Activated T-cell treated with anti-CD3 and anti-CD28 coated beads, Interleukin-2, amount 50 U/mL, for 4 hours (primary cell): ENCODE measurements at places on chromosomes 7 and 10. TPM values are rescaled to one million over a fixed set of nuclear protein-coding genes. Genes with fewer than 3 reads are reported as not detected.

KAT6B gene
- 14.6 TPM for total RNA-seq

CALML3 gene
- not detected for total RNA-seq

CCL24 gene
- total RNA-seq = not detected

CLRN3 gene
- not detected for total RNA-seq

GJD4 gene
- total RNA-seq = not detected

BCL7B gene
- 74.9 TPM for total RNA-seq

TMEM254 gene
- total RNA-seq = 9.7 TPM

SLC26A4 gene
- 0.71 TPM for total RNA-seq

TBL2 gene
- 42.1 TPM for total RNA-seq

FZD1 gene
- 0.22 TPM for total RNA-seq

- DNase-seq = no peak
Measured at GRCh38 chr7:28812616-28813015, 145.5 kb downstream of the TRIL start.

- no peak for DNase-seq
Measured at GRCh38 chr10:56646329-56647111, 285.5 kb upstream of the ZWINT start.

GRCh38 chr7:22832401-22832800 lies 9.8 kb upstream of the TOMM7 start:
- DNase-seq = no peak

DNA sequence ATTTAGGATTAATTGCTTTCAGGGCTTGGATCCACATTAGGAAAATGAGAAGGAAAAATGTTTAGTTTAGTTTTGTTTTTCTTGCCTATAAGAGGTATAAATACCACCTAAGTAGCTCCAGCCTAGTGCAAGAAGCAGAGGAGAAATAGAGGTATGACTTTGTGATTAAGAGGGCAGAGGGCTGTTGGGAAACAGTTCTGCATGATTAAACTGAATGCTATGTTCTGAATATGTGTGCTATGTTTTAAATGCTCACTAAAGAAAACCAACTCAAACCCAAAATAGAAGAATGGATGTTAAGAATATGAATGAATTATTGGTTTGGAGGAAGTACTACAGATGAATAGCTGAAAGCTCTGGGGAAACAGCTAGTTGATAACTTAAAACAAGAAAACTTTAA lies 7.6 kb downstream of the CALCR start:
- no peak for DNase-seq

GRCh38 chr7:26616235-26616634 lies 248.2 kb downstream of the SKAP2 start:
- DNase-seq = no peak

DNA sequence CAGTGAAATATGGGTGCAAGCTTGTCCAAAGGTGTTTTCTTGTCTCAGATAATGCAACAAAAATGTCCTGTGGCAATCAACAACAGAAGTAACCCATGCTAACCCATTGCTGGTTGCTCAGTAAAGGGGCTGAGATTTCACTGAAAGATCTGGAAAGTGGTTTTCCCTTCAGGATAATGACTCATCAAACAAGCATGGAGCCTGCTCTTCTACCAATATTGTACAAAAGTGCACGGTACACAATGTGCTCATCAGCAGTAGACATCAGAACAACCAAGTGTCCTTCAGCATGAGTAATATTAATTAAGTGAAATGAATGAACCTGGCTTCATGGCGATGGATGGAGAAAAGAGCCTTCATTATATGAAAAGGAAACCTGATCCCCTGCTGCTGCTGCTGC lies 287.1 kb upstream of the NEBL start:
- no peak for DNase-seq

DNA sequence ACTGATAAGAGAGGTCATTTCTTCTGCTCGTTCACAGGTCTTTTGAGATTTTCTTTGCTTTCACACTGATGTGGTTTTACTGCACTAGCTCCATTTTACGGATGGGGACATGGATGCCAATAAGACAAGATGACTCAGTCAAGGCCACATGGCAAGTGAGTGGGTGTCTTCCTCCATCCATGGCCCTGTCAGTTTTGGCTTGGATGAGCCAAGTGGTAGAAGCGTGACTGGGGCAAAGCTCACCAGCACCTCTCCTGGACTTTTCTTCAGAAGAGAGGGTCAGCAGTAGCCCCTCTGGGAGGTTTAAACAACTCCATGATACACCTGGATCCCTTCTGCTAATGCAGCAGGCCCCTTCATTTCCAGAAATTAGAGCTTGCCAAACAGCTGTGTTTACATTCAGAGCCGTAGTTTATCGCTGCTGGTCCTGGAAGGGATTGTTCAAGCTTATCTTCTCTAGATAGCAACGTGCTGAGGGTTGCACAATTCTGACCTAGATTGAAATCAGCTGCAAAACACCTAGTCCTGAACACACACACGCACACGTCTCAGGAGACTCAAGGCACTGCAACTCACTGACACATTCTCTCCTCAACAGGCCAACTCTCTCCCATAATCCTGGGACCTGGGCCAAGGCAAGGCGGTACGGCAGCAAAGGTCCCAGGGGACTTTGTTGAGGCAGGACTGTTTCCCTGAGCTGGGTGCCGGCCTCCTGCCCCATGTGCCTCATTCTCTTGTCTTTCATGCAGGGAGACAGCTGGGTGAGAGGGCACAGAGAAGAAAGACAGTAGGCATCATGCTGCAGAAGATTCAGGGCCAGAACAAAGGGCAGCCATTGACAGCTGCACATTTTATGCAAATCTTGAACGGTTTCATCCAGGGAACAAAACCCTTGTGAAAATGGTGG lies 14.2 kb upstream of the PDCD4 start:
- no peak for DNase-seq

DNA sequence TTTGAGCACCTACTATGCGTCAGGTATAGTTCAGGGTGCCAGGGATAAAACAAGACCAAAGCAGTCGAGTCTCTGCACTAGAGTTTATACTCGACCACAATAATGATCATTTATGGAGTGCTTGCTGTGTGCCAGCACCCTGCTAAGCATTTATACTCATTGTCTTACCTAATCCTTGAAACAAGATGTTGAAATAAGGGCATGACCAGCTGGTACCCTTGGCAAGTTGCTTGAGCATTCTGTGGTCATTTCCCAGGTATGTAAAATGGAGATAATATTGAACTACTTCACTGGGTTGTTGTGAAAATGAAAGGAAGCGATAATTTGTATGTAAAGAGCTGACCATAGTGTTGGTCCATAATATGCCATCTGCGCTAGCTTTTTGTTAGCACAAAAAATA lies 185.4 kb downstream of the CYP26A1 start:
- DNase-seq = no peak

GRCh38 chr7:115635876-115636275 lies 394.7 kb downstream of the TFEC start:
- DNase-seq = no peak

GRCh38 chr7:140903741-140904480 lies 20.8 kb downstream of the BRAF start:
- no peak for DNase-seq

GRCh38 chr10:60453036-60453435 lies 63.4 kb upstream of the ANK3 start:
- no peak for DNase-seq

DNA sequence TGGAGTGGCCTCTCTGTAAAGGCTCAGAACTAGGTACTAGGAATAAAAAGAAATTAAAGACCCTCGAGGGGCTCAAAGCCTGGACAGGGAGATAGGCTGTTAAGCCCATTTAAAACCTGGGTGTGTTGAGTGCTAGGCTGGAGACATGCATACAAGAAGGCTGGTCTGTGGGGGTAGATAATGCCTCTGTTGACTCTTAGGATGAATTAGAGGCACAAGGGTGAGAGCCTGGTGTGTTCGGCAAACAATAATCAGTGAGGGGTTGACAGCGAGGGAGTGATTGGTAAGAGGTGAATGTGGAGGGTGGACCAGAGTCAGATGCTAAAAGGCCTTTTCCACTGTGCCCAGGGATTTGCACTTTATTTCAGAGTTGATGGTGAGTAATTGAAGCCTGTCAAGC lies 12.7 kb downstream of the GSTO2 start:
- DNase-seq = no peak

DNA sequence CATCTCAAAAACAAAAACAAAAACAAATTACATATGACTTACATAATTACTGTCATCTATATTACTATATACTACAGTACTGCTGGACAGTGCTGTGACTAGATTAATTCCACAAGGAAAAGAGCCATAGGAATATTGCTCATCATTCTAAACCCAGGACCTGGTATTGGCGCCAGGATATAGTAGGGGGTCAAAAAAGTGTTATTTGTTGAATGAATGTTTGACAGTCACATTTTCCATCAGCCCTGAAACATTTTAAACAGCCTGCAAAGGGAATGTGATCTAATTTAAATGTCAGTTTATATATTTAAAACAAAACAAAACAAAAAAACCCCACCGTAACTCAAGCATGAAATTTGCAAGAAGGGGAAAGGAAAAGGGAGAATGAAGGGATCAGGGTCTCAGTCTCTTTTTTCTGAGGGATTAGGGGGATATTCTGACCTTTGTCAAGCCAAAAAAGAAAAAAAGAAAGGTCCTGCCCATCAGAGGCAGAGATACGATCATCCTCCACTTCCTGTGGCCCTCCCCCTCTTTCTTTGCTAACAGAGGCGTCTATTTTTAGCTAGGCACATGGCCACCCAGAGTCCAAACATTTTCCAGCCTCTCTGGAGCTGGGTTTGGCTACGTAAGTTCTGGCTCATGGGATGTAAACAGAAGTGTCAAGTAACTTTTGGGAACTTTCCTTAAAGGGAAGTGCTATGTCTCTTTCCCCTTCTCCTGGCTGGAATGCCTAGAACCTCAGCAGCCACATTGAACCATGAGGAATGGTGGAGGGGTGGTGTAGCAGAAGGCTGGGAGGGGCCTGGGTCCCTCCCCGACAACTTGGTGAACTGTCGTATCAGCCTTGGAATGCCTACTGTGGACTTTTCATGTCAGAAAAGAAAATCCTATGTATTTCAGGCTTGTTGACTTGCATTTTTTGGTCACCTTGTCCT lies 44.6 kb upstream of the DLG5 start:
- no peak for DNase-seq

- no peak for DNase-seq
Measured at GRCh38 chr7:100465702-100466311, 1.7 kb upstream of the SPACDR start.

DNA sequence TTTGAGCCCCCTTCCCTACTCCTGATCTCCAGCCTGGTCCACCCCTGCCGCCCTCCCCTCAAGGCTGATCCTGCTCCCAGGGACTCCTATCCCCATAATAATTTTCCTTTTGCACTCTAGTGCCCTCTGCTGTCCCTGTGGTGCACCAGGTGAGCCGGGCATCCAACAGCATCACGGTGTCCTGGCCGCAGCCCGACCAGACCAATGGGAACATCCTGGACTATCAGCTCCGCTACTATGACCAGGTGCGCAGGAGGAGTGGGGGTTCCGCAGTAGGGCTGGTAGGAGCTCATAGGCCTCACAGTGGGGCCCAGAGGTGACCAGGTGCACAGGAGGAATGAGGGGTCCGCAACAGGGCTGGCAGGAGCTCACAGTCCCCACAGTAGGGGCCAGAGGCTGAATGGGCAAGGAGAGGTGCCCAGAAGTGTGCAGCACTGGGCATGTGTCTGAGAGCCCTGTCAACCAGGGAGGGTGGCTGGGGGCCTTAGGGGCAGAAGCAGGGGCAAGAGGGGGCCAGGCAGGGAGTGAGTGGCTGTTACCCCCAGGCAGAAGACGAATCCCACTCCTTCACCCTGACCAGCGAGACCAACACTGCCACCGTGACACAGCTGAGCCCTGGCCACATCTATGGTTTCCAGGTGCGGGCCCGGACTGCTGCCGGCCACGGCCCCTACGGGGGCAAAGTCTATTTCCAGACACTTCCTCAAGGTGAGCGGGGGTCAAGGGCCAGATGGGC lies 11.7 kb downstream of the EPHB6 start:
- DNase-seq = no peak

- DNase-seq = no peak
Measured at GRCh38 chr7:71019706-71020105, 112.2 kb upstream of the GALNT17 start.

DNA sequence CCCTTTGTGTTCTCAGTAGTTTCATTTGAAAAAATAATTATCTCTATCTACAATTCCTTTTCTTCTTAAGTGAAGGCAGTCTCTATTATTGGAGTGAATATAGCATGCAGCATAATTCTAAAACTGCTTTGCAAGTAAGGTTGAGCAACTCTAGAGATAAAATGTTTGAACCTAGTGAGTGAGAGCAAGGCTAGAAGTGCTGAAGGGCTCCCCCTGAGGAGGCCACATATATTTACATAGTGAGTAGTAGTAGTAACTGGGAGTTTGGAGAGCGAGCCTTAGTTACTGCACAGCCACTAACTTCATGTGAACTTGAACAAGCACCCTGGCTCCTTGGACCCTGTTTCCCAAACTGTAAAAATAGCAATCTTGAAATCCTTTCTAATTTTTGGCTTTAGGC lies 141.5 kb upstream of the DKK1 start:
- no peak for DNase-seq

DNA sequence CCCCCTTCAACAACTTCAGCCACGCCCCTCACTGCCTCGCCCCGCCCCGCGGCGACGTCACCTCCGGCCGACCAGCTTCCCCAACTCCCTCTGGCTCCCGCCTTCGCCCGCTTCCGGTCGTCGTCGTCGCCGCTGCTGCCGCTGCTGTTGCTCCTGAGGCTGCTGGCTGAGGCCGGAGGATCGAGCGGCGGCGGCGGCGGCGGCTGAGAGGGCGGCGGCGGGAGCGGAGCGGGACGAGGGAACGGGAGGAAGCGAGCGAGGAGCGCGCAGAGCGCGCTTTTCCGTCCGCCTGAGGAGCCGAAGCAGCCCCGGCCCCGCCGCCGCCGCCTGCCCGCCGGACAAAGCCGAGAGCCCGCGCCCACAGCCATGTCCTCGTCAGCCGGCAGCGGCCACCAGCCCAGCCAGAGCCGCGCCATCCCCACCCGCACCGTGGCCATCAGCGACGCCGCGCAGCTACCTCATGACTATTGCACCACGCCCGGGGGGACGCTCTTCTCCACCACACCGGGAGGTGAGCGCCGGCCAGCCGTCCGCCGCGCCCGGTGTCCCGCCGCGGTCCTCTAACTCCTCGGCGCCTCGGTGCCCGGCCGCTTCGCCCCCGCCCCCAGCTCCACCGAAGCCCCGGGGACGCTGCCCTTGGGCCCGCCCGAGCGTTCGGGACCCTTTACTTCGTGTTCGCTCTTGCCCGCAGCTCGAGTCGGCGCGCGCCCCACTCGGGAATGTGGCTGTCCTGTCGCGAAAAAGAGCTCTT lies at the start of gene EIF4EBP2:
Gene EIF4EBP2 (plus strand): TSS at position 110 of the 751 bp plus-strand sequence. CDS start 257 bp downstream, at position 367.
- DNase-seq = peak; percentile 99

GRCh38 chr7:37218956-37219355 lies 229.7 kb downstream of the ELMO1 start:
- DNase-seq = no peak

DNA sequence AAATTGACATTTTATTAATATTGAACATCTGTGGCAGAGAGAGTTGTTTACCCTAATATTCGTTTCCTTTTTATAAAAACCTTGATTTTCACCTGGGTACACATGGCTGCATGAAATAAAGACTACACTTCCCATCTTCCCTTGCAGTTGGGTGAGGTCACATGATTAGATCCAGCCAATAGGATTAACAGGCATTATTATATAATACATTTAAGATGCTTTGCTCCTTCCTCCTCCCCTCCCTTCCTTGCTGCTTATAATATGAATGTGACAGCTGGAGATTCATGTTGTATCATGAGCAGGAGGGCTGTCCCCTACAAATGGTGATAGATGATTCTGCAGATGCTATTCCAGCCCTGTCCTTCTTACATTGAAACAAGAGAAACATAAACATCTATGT lies 146.6 kb downstream of the SH2D4B start:
- no peak for DNase-seq

- no peak for DNase-seq
Measured at GRCh38 chr7:17530244-17530643, 231.8 kb downstream of the AHR start.

GRCh38 chr10:27688276-27688675 lies 57.3 kb downstream of the MKX start:
- DNase-seq = no peak
